ENCODE measurements at places on chromosomes 4 and X.

DNA sequence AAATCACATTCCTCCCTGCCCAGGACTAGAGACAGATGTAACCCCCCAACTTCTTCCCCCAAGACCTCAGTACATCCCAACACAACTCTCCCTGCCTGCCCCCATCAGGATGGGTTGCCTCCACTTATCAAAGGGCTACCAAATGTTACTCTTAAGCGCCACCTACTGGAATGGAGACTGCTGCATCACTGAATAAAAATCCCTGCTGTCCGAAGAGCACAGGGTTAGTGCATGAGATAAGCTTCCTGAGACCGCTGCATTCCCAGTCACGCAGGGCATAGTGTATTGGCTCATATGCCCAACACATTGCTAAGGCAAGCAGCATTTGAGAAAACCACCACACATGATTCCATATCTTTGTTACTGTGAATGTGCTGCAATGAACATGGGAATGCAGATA, 544.5 kb downstream of the PPP4R3C start:
- no peak for DNase-seq

DNA sequence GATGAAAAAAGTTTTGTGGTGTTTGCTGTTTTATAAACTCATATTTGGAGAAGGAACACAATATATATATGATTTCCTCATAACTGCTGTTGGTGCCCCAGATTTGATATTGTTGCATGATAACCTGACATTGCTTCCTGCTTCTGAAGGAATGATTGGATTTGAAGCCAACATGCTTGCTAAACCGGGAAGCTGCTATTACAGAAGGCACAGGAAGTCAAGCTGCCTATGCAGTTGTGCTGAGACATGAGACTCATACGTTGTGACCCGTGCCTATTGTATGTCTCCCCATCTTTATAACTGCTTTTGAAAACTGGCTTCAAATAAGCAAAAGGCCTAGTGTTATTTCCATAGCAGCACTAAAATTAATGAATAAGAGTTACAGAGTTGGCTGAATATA, 32.9 kb downstream of the GAB1 start:
- DNase-seq, result no peak

GRCh38 chr4:114780205-114780604, 181.6 kb downstream of the UGT8 start:
- DNase-seq, result no peak

- DNase-seq, result no peak
Measured at GRCh38 chrX:135543924-135544323, 23.5 kb downstream of the INTS6L start.

DNA sequence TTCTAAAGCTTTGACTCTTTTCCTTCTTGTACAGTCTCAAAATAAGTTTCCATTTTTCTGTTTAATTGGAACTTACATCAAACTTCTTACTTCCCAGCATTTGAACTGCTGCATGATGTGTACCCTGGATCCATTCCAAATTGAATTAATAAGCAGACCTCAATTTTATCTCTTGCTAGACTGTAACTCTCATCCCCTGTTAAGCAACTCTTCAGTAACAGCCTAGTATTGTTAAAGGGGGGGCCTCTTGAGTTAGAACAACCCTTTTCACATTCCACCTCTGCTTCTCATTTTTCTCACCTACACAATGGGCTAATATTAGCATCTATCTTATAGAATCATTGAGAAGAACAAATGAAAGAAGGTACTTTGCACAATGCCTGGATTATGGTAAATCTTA, 169.4 kb downstream of the IL1RAPL1 start:
- DNase-seq, result no peak

- DNase-seq, result no peak
Measured at GRCh38 chr4:48746608-48747362, 33.3 kb downstream of the FRYL start.

DNA sequence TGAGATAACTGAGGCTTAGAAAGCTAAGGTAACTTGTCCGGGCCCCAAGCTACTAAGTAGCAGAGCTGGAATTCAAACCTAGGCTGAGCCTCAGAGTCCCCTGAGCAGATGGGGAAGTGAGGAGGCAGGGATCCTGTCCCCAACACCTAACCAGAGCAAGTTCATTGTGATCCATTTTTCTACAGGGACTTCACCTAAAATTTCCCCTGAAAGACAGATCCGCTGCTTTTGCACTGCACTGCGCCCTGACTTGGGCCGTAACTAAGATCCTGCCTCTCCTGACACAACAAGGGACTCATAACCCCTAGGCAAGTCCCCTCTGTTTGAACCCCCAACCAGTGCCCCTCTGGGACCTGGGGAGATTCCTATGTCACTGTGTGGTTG, 25.6 kb upstream of the MTM1 start:
- DNase-seq, result no peak

DNA sequence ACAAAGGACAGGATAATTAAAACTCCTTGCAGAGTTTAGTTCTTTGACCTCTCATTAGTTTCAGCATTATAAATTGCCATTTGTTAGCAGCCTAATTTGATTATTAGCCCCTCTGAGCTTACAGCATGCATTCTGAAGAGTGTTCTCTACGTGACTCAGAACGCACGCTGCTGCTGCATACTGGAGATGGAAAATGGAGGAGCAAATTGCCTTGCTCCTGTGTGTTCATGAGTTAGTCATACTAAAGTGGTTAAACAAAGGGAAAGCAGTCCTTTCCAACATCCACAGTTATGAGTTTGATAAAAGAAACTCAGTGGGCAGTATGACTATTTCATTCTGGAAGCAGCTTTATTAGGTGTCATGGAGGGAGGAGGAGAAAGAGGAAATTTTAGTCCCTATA, 922.5 kb downstream of the RPA4 start:
- DNase-seq, result no peak

DNA sequence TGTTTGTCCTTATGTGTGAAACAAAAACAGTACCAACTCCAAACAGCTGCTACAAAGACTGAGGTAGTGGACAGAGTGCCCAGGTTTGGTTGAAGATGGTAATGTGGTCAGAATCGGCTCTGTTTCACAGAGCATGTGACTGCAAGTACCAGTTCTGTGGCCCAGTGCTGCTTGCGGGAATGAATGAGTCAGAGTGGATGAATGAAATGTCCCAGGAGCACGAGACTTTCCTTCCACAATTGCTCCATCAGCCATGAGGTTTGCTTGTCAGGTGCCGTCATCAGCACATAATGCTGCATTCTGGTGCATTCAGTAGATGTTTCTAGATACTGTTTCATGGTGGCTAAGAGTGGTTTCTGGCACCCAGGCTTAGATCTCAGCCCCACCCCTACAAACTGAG, 84.2 kb downstream of the GPR143 start:
- DNase-seq, result no peak

DNA sequence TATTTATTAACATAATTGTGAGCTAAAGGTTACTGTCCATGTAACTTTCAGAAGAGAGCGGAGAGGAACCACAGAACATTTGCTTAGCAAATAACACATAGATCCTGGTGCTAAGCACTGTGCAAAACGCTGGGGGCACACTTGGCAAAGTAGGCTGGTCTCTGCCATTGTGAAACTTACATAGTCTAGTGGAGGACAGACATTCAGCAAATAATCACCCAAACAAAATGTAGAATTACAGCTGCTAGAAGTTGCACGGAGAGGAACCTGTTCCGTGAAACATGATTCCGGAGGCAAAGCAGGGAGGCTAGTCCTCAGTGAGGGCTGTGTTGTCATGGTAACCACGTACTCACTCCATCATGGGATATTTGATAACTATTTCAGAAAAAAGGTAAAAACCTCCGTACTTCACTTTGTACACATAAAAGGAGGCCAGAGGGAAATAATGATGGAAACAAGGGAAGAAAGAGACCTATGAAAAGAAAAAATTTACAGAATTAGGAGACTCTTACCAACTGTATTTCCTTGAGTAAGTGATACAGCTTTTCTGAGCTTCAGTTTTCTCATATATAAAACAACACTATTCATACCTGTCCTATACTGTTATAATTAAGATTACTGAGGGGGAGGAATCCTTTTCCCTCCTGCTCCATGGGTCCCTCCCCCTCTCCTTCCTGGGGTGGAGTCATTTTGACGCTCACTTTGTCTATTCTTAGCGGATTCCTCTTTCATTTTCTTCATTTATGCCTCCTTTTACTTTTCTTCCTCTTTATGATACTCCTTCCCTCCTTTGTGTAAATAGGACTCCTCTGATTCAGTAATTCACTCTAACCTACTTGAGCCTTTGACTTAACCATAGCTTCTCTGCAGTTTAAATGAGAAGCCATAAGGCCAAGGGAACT, 825 bp upstream of the RASGEF1B start:
- no peak for DNase-seq

DNA sequence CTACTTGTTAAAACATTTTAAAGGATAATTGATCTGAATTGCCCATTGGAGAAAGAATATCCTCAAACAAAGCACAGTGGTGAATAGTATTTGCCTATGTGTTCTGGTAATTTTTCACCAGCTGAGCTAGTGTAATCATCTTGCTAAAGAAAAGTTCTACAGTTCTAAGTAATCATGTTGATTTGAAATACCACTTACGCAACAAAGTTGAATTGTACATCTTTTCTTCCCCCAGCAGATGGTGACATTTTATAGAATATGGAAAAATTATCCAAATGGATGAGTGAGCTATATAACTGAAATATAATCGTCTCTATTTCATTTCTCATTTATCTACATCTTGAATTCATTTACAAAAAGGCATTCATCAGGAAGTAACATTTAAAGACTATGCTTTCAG, 9.7 kb upstream of the ZNF674 start:
- DNase-seq, result no peak

DNA sequence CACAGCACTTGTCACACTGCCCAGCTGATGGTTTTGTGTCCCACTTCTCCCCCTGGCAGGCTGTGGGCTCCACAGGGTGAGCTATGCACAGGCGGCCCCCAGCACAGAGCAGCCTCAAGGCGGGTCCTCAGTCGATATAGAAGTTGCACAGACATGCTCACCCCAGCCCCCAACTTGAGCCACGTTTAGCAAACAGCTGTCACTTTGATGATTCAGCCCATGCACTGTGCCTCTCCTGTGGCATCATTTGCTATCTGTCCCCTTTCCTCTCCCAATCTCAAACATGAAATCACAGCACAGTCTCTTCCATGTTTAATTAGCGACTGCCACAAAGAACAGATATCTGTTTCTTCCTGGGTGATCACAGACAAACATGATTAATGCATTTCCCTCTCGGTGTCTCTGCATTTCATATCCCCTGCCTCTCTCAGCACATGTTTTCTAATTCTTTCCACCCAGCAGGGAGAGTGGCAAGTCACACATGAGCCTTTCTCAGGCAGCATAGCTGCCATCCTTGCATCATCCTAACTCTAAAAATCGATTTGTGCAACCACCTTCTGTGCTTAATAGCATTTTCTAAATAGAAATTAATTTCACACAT, 204.9 kb downstream of the EVC2 start:
- no peak for DNase-seq

DNA sequence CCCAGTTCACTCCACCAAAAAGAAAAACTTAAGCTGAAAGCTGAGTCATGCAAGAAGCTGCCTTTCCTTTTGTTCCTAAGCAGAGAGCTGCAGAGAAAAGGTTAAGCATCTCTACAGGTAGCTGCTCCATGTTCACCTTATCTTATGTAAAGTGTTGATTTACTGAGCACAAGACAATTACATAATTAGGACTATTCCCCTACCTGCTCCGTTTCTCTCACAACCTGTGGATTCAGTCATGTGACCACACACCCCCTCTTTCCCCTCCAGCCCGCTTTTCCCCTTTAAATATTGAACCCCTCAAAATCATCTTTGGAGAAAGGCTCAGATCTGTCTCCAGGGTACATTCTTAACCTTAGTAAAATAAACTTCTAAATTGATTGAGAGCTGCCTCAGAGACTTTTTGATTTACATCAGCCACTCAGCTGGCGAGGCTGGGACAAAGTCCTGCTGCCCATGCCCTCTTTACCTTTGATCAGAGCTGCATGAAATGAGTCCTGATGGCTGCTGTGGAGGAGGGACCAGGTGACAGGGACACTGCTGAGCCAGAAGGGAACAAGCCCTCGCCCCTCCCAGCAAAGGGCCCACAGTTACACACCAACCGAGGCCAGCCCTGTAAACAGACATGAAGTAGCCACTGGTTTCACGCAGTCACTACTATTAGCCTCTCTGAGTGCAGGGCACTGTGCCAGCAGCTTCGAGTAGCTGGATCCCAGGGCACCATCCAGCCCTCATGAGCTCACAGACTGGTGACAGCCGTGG, 53.9 kb upstream of the C4orf50 start:
- DNase-seq, result no peak

DNA sequence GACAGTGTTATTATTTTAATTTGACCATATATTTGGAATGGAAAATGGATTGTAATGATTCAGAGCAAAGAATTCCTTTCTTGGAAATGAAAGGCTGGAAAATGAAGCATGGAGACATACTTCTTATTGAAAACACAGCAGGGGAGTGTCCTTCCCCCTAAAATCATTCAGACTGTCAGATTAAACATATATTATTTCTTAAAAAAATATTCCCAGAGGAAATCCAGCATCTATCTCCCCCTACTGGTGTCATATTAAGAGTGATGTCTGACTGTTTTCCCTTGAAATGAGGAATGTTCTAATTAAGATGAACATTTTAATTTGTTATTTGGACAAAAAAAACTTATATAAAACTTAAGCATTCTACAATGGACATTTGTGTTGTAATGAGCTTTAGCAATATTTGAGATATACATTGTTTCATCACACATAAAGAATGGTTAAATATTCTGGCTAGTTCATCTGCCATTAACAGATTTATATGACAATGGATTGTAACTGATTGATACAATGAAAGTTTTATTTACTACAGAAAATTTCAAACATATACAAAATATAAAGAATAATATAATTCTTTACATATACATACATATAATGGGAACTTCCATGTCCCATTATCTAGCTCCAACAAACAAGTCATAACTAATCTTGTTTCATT, 264.6 kb downstream of the SPRY1 start:
- no peak for DNase-seq

DNA sequence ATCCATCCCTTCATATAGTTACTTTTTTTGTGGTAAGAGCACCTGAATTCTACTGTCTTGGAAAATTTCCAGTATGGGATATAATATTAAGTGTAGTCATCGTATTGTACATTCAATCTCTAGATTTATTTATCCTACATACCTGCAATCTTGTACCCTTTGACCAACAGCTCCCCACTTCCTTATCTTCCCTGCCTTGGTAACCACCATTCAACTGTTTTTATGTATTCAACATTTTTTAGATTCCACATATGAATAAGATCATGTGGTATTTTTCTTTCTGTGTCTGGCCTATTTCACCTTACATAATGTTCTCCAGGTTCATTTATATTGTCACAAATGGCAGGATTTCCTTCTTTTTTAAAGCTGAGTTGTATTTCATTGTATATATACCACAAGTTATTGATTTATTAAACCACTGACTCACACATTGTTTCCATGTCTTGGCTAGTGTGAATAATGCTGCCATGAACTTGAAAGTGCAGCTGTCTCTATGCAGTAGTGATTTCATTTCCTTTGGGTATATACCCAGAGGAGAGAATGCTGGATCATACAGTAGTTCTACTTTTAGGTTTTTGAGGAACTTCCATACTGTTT, 572.5 kb downstream of the MAGEB5 start:
- DNase-seq, result no peak

- DNase-seq, result no peak
Measured at GRCh38 chr4:52126966-52127365, 75.9 kb downstream of the SPATA18 start.

Data from HFF-Myc (cell line).